Central memory CD4-positive, alpha-beta T cell (primary cell): ENCODE measurements at places on chromosomes 4 and X.

GRCh38 chr4:3375688-3376087 is 66.1 kb upstream of the HGFAC start:
- DNase-seq, result no peak

DNA sequence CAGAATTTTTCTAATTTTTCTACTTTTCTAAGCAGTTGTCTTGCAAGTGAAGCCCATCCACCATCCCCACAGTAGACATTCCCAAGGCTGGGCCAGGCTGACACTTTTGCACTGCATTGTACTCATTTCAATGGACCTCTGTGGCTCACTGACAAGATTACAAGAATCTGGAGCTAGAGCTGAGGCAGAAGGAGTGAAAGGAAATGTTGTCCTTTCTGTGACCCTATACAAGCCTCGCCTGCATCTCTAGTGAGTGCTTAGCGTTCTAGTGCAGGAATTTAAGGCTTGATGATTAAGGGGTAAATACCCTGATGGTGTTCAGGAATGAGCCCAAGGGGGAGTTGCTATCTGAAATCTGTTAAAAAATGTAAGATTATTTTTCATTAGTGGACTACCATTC is 6.3 kb downstream of the MAGED1 start:
- no peak for DNase-seq

GRCh38 chr4:175034986-175035705 is 117.0 kb downstream of the ADAM29 start:
- DNase-seq, result no peak

DNA sequence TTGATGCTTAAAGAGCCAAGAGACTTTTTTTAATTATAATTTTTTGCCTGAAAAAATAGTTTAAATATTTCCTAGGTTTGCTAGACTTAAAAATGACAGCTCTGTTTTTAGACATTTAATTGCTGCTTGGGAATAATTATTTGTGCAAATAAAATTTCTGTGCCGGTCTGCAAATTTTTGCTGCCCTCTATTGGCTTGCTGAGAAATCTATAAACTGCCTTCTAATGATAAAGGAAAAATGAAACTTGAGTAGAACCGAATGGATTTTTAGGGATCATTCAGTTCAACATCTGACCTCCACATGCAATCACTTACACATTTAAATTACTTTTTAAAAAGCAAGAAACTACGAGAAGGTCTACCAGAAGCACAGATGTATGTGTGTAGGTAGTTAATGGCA is 434.0 kb downstream of the FAM133A start:
- DNase-seq, result no peak

- DNase-seq, result no peak
Measured at GRCh38 chrX:426881-427280, 40.2 kb upstream of the PPP2R3B start.
